ENCODE measurements at places on chromosomes 1 and 21.

DNA sequence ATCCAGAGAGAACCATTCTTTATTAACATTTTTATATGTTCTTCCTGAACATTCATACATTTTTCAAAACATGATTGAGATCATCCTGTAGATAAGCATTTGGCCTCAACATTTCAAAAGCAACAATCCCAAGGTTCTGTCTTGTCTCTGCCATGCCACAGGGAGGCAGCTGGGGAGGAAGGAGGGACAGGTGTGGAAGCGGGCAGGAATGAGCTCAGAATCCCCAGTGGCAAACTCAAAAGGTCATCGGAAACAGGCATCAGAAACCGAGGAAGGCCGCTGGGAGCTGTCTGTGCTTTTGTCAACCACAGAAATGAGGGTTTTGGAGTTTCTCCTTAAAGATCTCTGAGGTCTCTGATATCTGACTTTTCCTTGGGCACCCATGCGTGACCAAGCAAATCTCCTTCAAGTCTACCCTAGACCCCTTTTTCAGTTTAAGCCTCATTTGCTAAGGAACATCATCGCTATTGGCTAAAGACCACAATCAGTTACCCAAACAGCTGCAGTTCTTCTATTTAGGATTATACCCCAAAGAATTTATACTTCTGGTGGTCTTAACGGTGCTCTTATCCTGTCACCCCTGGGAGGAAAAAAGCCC lies 34.0 kb downstream of the RASSF5 start:
- DNase-seq: no peak

DNA sequence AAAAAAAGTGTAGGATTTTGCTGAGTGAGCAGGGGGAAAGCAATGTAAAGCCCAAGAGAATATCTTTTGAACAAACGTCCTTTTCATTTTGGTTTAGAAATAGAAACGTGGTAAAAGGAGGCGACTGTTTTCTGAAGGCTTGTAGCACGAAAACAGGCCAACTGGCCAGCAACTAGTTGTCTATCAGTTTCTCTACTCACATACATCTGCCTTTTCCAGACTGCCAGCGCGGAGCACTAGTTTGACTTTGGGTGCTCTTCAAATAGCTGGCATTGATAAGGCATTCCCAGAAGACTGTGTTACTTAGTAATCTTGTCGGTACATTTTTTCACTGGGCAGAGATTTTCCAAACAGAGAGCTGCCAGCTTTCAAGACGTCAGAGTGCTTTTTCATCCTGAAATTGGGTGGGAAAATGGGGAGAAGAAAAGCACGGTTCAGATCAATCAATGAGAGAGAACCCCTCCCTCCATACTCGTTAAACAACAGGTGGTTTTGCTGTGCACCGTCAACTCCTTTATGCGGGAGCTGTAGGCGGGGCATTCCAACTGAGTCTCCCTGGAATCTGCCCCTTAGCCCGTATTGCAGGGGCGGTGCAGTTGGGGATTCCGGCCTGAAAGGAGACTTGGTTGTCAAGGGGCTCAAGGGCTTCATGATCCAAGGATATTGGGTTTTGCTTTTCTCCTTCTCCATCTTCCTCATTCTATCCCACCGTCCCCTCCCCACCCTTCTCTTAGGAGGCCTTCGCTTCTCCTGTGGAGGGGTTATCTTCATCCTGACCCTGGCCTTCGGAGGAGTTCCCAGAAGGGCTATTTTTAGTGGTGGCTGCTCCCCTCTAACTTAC lies 884 bp upstream of the LRRC8C start:
- DNase-seq: no peak

DNA sequence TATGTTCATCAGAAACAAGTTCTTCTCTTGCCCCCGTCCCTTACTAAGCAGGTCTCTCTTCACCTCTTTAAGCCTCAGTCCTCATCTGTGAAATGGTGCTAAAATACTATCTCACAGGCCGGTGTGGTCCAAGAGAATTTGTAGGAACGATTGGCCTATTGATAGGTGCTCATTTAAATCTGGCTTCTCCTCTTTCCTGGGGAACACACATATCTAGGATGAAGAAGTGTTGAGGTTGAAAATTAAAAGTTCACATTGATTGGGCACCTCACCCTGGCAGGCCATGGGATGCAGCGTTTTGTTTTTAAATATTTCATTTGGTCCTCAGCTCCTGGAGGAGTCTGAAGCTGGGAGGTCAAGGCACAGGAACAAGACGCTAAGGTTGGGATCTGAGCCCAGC lies 8.9 kb upstream of the TAS1R2 start:
- no peak for DNase-seq

DNA sequence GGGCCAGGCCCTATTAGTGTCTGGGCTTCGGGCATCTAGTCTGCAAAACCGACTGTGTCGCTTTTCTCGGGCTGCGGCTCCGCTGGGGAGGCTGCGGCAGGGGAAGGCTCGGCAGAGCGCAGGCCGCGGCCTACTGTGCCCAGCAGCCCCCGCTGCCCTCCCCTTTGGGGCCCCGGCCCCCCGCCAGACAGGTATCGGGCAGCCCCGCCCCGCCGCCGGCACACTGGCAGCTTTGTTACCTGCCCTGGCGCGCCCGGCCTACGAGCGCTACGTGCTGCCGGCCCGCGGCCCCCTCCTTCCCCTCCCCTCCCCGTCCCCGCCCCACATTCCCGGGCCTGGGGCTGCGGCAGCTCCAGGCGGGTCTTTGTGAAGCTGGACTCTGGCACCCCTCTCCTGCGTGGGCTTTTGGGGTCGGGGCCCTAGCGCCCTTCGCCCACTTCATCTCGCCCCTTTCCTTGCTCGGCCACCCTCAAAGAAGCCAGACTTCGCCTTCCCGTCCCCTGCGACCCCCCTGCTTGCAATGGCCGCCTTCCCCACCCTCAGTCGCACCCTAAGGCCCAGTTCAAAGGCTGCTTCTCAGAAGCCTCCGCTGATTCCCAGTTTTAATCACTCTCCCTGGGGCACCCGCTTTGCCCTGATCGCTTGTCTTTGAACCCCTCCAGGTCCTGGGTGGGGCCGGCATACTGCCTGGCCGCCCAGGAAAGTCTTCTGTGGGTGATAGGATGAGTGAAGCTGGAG lies 48.9 kb upstream of the SLC2A1 start:
- no peak for DNase-seq

- no peak for DNase-seq
Measured at GRCh38 chr1:170461762-170462384, 70.1 kb upstream of the GORAB start.

DNA sequence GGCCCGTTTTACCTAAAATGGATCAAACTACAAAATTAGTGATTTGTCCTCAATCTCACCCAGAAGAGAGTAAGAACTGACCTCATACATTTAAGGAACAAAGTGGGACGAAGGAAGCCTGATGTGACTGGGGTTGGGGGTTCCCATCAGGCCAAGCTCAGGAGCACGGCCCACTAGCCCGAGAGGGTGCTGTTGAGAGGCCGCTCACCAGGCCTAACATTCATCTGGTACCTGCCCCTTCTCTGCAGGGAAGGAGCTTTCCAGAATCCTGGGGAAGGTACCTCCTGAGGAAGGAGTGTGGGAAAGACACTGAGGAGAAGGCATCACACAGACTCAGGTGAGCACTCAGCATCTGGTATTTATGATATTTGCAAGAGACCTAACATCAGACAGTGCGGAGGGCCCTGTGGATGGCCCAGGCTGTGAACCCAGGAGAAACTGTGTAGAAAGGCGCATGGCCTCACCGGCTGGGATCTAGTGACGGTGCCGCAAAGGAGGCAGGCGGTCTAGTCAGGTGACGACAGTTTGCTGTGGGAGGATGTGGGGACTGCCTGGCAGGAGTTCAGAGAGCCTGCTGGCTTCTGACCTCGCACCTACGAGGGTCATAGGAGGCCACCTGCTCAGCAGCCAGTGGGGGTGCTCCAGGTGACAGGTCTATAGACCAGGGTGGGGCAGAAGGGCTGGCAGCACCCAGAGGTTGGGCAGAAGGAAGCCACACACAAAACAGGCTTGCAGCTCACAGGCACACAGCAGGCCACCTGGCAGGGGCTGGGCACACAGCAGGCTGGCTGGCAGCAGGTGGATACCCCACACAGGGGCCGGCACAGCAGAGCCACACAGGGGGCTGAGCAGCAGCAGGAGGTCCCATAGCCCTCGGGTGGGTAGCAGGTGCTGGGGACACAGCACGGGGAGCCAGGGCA lies 543 bp downstream of the KRTAP12-4 start:
- DNase-seq: peak; percentile 79

GRCh38 chr1:60153961-60154360 lies 80.4 kb upstream of the C1orf87 start:
- DNase-seq: no peak

DNA sequence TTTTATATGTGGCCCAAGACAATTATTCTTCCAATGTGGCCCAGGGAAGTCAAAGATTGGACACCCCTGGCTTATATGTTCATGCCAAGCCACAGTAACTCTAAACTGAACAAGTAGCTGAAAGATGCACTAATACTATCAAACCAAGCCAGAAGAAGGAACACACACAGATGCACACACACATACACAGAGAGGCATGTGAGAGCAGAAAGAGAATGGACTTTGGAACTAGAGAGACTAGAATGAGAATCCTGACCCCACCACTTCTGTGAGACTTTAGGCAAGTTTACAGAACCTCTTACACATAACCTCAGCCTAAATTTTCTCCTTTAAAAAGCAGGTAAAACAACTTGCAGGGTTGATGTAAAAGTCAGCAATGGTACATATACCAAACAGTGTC lies 11.2 kb upstream of the TMEM81 start:
- DNase-seq: no peak

- peak; percentile 13 for DNase-seq
Measured at GRCh38 chr1:246329900-246330299, 177.2 kb downstream of the SMYD3 start.

- DNase-seq: no peak
Measured at GRCh38 chr1:242692988-242693387, 168.5 kb upstream of the PLD5 start.

DNA sequence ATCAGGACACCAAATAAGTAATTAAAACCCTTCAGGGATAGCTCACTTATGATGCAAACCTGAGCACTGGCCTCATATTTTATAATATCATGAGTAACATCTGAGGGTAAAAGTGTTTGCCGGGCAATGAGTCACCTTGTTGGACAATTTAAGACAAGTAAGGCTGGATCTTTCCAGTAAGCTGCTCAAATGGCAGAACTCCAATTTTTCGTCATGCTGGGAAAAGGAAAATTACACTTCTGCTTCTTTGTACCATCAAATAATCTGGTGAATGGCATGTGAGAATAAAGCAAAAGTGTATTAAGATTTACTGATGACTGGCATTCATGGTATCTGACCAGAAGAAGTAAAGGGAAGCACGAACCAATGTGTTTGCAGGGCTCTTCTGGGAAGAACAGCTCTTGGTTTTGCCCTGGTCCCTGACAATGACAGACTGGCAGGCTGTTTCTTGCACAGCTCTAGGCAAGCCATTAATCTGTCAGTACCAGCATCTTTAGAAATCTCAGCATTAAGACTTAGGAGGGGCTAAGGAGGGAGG lies 392.2 kb downstream of the VAV3 start:
- no peak for DNase-seq

DNA sequence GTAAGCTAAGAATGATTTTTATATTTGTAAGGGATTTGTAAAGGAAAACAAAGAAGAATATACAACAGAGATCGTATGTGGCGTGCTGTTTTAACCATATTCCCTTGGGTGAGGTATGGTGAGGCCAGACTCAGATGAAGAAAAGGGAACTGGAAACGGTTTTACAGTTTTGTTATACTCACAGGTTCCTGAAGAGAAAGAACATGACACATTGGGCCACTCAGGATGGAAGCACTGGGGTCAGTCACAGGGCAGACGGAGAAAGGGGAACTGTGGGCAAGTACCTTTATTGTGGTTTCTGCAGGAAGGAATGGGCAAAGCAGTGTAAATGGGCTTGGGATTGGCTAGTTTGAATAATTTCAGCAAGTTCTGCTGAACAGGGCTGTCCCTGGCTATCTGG lies 177.4 kb downstream of the LBR start:
- DNase-seq: peak; percentile 43

DNA sequence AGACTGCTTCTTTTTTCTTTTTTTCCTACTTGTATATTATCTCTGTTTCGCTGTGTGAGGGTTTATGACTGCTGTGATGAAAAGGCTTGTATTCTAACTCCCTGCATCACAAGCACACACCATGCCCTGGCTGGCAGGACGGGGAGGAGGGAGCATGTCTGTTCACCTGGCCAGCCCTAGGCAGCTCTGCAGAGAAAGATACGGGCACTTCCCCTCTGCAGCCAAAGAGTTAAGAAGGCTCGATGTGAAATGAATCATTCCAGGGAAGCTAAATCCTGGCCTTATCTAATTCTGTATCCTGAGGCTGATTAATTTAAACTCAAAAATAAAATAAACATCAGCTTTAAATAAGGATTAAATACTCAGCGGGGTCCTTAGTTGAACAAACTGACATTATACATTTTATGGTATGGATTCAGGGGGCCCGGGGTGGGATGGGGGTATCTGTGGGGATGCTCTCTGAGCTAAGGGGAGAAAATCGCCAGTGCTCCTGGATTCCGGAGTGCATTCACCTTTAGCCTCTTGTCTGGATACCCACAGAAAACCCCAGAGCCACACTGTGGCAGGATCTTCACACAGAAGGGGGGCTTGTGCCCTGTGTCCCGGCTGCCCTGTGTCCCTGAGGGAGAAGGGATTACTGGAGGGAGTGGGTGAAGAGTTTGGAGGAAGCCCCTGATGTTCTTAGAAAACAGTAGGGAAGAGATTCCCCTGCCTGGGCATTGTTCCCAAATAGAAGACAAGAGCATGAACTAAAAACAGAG lies 321.5 kb downstream of the NPHP4 start:
- no peak for DNase-seq

- DNase-seq: no peak
Measured at GRCh38 chr1:5910276-5910620, 82.0 kb downstream of the NPHP4 start.

DNA sequence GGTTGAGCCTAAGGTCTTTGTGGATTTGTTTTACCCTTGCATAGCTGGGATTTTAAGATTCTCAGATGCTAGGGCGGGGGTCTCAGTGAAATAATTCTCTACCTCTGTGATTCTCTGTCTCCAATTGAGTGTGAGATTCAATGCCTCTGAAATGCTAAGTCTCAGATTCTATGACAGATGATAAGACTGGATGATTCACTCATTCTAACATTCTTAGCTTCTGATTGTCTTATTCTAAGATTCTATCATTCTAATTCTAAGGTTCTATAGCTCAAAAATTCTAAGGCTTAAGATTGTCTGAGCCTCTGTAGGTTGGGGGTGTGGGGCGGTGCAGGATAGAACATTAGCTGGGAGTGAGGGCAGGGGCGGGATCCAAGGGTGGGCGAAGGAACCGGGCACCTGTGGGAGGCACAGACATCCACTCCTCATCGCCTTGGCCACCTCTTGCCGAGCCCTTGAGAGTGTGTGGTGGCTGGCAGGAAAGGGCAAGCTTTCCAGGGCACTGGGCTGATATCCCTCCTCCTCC lies 29.5 kb downstream of the ADGRB2 start:
- DNase-seq: no peak

GRCh38 chr1:230125640-230126528 lies 58.8 kb downstream of the GALNT2 start:
- DNase-seq: no peak

Data from CD4-positive, alpha-beta T cell treated with Interferon alpha-2 for 1 hour (primary cell).